ENCODE measurements at places on chromosomes 5 and 9. TPM values are rescaled to one million over a fixed set of nuclear protein-coding genes. Genes with fewer than 3 reads are reported as not detected.

The CD274 gene
- total RNA-seq = 4.9 TPM

The CYLC2 gene
- not detected for total RNA-seq

The NLN gene
- 24.6 TPM for total RNA-seq

The NHP2 gene
- 212 TPM for total RNA-seq

The DMGDH gene
- not detected for total RNA-seq

The RASGEF1C gene
- 0.24 TPM for total RNA-seq

The CXXC5 gene
- total RNA-seq = 39.8 TPM

The ZNF454 gene
- not detected for total RNA-seq

The SOHLH1 gene
- total RNA-seq = not detected

The FOXD4L3 gene
- total RNA-seq = not detected

The REEP2 gene
- 5.5 TPM for total RNA-seq

The ASTN2 gene
- 4.0 TPM for total RNA-seq

The PSD2 gene
- total RNA-seq = not detected

The TOR4A gene
- under 0.01 TPM for total RNA-seq

The DDX4 gene
- not detected for total RNA-seq

The MYORG gene
- 1.7 TPM for total RNA-seq

The PCDHGA4 gene
- total RNA-seq = 4.8 TPM

The TAF11L10 gene
- not detected for total RNA-seq

The ASB6 gene
- total RNA-seq = 12.2 TPM

The PITX1 gene
- total RNA-seq = 0.49 TPM

The MAMDC2 gene
- total RNA-seq = not detected

The PCDHGC5 gene
- 1.1 TPM for total RNA-seq

The SPINK4 gene
- total RNA-seq = not detected

The TIMD4 gene
- not detected for total RNA-seq

The FRMD3 gene
- total RNA-seq = 0.36 TPM

The ARL14EPL gene
- total RNA-seq = 0.20 TPM

The IL33 gene
- total RNA-seq = not detected

The SPINK13 gene
- not detected for total RNA-seq

The FAT2 gene
- total RNA-seq = not detected

The ENTR1 gene
- 20.9 TPM for total RNA-seq

The SLCO4C1 gene
- total RNA-seq = under 0.01 TPM

The ANKRD33B gene
- total RNA-seq = 0.36 TPM

The GALT gene
- total RNA-seq = 16.7 TPM

The PTGES gene
- 0.96 TPM for total RNA-seq

The SHOC1 gene
- not detected for total RNA-seq

The CMYA5 gene
- total RNA-seq = 0.12 TPM

The TMEM174 gene
- total RNA-seq = not detected

The POLR3G gene
- 22.6 TPM for total RNA-seq

The SNX30 gene
- 9.0 TPM for total RNA-seq

The TRIM36 gene
- 3.5 TPM for total RNA-seq

The GABBR2 gene
- total RNA-seq = not detected

The GMCL2 gene
- total RNA-seq = not detected

The SHC3 gene
- 1.7 TPM for total RNA-seq

The SCAI gene
- 3.5 TPM for total RNA-seq

The DAB2IP gene
- 3.1 TPM for total RNA-seq

The DPYSL3 gene
- total RNA-seq = 191 TPM

The PAPPA gene
- 0.20 TPM for total RNA-seq

The PDE6A gene
- 0.12 TPM for total RNA-seq

The SLC23A1 gene
- not detected for total RNA-seq

The IFNA21 gene
- total RNA-seq = not detected

The CDH18 gene
- 22.2 TPM for total RNA-seq

The COL15A1 gene
- total RNA-seq = 20.2 TPM

The SLC24A2 gene
- total RNA-seq = under 0.01 TPM

The APC gene
- 22.6 TPM for total RNA-seq

The C9orf153 gene
- total RNA-seq = 0.48 TPM

The SLC25A2 gene
- not detected for total RNA-seq
